Fibroblast of upper back skin (primary cell): ENCODE measurements at places on chromosomes 16 and 17.

GRCh38 chr17:77619851-77620250 lies 338.7 kb upstream of the TNRC6C start:
- DNase-seq = peak; percentile 75

DNA sequence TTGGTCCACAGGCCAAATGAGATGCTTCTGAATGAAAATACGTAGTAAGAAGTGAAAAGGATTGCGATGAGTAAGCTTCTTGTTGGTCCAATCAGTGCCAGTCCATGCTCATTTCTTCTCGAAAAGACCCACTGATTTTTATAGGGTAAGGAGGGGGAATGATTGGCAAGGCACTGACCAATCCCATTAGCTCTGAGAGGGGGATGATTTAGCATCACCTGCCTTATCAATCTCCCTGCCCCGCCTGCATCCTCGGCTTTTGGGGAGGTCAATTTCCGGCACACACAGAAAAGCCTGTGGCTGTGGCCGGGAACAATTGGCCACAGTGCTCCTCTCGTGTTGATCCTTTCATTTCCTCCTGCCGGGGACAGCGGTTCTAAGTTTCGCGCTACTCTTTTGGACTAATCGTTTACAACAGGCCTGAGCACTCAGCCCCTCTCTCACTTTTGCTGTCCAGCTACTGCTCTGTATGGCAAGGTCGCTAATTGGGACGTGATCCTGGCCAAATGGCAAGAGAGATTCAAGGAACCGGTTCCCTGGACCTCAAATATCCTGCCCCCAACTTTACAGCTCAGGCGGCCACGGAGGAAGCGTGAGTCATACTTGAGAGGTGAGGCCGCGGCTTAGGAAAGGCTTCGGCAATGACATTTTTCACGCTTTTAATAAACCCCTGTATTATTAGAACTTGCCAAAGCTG lies 43.1 kb downstream of the TBX4 start:
- no peak for DNase-seq

- no peak for DNase-seq
Measured at GRCh38 chr17:35617505-35617904, 30.4 kb downstream of the AP2B1 start.

GRCh38 chr17:73822371-73822770 lies 178.1 kb upstream of the SDK2 start:
- DNase-seq = no peak

GRCh38 chr16:106623-107324 lies 28.7 kb downstream of the MPG start:
- DNase-seq = peak; percentile 80

DNA sequence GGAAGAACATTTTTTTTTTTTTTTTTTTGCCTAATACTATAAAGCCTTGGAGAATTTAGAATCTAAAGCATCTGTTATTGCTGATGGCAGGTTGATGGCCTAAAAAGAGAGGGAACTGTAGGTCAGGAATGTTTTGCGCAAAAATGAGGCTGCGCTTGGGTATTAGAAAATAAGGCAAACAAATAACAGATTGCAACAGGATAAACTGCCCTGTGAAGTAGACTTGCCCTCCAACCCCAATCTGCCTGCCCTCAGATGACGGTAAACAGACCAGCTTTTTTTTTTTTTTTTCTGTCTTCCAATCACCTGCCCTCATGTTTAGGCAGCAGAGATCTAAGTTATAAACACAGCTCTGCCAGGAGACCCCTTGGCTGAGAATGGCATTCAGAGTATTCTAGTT lies 3.8 kb upstream of the DHX8 start:
- DNase-seq = no peak

GRCh38 chr17:69058165-69058564 lies 2.6 kb downstream of the ABCA9 start:
- no peak for DNase-seq

DNA sequence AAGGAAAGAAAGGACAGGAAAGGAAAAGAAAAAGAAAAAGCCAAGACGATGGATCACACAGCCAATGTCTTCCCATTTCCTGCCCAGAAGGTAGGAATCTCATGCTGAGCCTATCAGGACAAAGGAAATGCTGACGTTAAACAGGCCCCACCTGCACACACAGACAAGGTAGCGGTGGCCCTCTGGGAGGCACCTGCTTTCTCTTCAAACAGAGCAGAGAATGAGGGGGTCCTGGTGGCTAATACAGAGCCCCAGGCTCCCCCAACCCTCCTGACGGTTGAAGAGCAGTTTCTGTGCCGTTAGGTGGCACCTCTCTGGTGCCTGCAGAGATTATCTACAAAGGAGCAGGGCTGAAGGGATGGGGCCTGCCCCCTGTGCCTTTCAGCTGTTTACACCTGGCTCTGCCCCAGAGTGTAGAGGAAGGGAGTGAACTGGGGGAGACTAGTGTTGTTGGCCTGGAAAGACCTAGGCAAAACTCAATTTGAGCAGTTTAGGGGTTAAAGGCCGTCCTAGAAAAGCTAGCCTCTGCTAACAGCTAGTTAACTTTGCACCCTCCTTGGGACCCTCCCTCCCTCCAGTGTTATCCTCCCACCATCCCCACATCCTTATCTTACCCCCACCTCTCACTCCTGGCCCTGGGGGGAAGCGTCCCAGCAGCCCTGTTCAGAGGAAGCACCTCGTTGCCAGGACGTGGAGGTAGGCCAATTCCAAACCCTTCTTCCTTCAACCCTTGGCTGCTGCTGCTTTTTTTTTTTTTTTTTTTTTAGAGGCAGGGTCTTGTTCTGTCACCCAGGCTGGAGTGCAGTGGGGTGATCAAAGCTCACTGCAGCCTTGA lies 56.3 kb downstream of the ARHGAP27 start:
- DNase-seq = no peak

GRCh38 chr16:57518520-57518919 lies 17.9 kb downstream of the CCDC102A start:
- no peak for DNase-seq

- no peak for DNase-seq
Measured at GRCh38 chr16:71192387-71192786, 38.1 kb downstream of the HYDIN start.

- peak; percentile 78 for DNase-seq
Measured at GRCh38 chr16:29899516-29900101, at the start of gene SEZ6L2. SEZ6L2 (minus strand) TSS chr16:29899550; CDS start chr16:29899019, 531 bp downstream.

DNA sequence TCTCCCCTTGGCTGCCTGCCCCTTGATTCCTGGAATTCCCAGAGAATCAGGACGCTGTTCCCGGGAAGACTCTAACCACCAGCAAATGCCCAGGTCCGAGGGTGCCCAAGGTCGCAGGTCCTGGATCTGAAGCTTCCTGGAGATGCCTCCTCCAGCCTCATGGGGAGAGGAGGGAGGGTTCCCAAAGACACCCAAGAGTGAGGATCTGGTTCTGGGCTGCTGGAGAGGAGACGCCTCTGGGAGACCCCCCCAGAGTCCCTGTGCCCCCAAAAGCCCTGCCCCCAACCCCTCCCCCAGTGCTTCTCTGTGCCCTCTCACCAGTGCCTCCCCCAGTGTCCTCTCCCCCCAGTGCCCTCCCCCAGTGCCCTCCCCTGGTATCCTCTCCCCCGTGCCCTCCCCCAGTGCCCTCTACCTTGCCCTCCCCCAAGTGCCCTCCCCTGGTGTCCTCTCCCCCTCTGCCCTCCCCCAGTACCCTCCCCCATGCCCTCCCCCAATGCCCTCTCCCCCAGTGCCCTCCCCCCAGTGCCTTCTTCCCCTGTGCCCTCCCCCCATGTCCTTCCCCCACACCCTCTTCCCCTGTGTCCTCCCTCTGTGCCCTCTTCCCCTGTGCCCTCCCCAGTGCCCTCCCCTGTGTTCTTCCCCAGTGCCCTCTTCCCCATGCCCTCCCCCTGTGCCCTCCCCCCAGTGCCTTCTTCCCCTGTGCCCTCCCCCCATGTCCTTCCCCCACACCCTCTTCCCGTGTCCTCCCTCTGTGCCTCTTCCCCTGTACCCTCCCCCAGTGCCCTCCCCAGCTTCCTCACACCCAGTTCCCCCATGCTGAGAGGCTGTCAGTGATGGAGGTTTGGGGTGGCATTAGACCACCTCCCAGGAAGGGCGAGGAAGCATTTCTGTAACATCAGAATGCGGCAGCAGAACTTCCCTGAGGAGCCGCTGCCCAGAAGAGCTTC lies 6.3 kb upstream of the SECTM1 start:
- DNase-seq = peak; percentile 60

DNA sequence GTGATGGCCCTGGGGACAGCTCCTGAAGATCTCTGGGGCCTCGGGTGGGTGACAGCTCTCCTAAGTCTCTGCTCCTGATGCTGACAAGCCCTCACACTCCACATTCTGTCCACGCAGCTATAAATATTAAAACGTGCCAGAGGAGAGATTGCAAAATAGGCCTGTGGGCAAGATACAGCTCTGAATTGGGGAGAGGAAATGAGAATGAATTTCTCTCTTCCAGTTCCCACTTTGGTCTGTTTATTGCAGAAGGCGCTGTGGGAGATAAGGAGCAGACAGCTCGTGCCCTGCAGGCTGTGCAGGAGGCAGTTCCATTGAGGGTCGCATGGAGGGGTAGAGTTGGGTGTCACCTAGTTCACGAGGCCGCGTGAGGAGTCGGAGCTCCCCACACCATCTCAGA lies 87.5 kb upstream of the SDK2 start:
- DNase-seq = no peak

DNA sequence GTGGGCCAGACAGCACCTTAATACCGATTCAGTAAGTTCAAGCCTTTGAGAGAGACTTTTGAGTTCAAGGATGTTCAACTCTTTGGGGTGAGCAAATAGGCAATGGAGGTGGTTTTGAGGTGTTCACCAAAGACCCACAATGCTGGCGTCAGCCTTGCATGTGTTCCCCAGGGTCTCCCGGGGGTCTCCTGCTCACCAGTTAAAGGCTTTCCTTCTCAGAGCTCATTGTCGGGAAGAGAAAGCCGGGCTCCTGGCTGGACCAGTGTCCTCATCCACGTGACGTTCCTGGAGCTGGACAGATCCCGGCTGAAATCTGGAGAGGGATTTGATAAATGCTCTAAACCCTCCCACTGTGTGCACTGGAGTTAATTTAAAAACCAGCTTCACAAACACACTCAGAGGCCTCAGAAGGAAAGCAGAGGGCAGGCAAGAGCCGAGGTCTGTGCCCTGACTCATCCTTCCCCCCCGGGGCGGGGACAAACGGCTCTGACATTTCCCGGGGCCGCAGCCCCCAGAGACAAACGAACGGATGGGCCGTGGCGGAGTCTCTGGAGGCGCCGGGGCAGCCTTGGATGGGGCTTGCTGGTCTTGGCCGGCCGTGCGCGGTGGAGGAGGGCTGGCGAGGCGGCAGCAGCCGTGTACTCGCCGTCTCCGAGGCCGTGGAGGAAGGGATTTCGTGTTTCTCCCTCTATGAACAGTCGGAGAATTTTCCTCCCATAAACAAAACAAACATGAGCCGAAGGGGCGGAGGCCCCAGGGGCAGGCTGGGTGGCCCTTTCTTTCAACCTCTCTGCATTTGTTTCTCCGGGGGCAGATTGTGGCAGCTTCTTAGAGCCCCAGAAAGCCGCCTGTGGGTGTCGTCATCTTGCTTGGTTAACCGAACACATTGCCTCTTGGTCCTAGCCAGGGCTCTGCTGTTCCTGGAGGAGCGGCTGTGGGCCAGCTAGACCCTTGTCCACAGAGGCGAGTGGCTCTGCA lies 94.2 kb downstream of the NTN1 start:
- peak; percentile 71 for DNase-seq

- no peak for DNase-seq
Measured at GRCh38 chr16:84058211-84058610, 15.6 kb upstream of the SLC38A8 start.

DNA sequence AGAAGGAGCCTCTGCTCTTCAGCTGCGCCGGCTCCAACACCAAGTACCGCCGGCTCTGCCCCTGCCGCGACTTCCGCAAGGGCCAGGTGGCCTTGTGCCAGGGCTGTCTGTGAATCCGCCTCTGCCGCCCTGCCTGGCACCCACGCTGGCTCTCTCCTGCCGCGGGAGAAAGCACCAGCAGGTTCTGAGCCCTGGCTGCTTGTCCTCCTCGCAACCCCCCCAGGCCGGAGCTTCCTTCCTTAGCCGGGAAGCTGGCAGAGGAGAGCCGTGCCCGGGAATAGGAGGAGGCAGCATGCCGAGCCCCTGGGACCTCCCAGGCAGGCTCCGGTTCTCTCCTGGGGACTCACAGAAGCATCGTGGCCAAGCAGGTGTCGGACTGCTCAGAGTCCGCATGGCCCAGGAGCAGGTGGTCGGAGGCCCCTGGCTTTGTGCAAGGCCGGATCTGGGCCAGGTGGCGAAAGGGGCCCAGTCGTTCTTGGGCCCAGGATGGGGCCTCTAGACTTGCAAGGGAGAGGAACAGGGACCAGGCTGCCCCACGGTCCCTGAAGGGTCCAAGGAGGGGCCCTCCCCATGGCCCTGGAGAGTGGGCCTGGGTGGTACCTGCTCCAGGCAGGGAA lies 80.6 kb downstream of the MGAT5B start:
- no peak for DNase-seq

DNA sequence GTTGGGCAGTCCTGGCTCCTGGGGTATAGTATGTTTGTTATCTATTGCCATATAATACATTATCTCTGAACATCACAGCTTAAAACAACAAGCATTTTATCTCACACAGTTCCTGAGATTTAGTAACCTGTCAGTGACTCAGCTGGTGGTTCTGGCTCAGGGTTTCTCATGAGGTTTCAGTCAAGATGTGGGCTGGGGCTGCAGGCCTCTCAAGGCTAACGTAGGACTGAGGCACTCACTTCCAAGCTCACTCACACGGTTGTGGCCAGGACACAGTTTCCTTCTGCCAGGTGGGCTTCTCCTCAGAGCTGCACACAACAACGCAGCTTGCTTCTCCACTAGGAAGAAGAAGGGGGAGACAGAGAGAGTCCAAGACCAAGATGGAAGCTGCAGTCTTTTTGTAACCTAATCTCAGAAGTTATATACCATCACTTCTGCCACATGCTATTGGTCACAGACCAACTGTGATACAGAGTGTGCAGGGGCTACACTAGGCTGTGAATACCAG lies 10.3 kb upstream of the MED13 start:
- peak; percentile 27 for DNase-seq

- peak; percentile 40 for DNase-seq
Measured at GRCh38 chr16:82061861-82062525, 26.9 kb downstream of the HSD17B2 start.

- no peak for DNase-seq
Measured at GRCh38 chr17:15780188-15780587, 48.1 kb downstream of the TBC1D26 start.

DNA sequence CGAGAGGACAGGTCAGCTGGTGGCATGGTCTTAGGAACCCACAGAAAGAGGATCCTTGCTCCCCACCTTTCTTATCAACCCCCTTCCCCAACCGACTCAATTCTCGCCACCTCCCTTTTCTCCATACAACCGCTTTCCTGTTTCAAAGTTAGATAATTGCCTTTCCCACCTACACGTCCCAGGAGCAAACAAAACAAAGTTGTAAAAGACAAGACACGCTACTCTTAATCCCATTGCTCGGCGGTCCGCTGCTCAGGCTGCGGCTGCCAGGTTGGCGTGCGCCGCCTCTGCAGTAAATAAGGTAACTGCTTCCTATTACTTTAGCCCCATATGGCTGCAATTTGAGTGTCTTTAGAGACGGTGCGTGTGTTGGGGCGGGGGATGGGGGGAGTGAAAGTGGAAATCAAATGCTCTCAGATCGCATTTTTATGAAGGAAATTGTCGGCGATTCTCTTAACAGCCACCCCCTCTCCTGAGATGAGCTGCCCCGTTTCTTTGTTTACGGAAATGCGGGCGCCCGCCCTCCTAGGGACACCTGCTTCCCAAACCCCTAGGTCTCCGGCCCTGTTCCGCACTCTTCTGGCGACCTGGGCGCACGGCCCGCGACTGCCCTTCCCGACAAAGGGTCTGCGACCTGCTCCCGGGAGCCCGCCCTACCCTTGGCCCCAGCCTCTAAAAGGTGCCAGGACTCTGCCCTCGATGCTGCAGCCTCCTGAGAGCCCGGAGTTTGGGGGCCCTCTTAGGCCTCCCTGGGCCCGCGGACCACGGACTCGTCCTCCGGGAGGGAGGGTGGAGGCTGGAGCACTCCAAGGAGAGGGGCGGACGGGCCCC lies 3.7 kb upstream of the CBX8 start:
- DNase-seq = peak; percentile 60

GRCh38 chr17:70099884-70100283 lies 24.9 kb downstream of the KCNJ16 start:
- DNase-seq = no peak
